GM13977 (cell line): ENCODE measurements at places on chromosomes 3 and 15.
A peak's percentile ranks its signal among the peaks of the same experiment; 100 is the strongest.

DNA sequence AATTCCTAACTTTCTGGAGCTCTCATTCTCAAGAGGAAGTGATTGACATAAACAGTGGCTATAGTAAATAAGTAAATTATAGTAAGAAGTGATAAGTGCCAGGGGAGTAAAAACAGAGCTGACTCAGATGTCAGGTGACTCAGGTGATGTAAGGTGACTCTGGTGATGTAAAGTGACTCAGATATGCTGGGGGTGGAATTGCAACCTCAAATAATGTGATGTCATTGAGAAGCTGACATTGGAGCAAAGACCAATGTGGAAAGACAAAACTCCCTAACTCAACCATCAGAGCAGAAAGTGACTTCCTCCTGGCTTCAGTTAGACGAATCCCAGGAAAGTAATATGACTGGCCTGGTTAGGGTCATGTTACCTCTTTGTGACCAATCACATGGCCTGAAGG is 144.2 kb upstream of the SNTN start:
- DNase-seq = no peak

DNA sequence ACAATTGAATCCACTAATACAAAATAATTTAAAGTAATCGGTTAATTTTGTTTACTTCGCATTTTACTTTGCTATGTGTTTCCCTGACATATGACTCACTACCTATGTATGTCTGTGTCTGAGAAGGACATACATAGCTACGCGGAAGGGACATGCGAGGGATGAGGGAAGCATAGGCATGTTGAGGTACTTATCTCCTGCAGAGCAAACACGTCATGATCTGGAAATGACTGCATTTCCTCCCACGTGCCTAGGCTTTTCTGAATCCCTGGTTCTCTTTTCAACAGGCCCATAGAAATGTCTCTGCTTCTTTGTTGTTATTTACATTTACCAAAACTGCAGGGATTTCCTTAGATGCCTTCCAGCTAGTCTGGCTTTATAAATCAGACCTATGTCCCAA is 27.5 kb downstream of the ALCAM start:
- no peak for DNase-seq

DNA sequence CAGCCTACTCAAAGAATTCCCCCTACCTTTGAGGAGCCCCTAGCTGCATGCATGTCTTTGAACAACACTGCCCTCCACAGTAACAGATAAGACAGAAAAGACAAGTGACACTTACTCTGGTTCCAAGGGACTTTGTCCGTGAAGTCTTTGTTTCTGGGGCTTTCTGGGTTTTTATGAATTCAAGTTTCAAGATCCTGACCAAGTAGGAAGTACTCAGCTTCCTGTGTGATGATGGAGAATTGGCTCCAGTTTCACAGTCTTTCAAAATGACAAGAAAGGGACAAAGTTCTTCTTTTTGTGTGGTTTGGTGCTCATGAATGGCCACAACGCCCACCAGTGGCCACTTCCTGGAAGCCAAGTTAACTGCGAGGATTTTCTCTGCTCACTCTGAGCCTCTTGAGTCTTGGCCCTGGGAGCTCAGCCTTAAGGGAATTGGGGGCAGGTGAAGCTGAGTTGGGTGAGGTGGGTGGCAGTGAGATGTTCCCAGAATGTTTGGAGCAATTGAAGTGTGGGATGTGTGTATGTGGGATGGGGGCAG is at the start of gene CCR1:
Gene CCR1 (minus strand): TSS at position 147 of the 538 bp plus-strand sequence. CDS start 4,000 bp downstream, outside the sequence.
- DNase-seq = peak; percentile 45

DNA sequence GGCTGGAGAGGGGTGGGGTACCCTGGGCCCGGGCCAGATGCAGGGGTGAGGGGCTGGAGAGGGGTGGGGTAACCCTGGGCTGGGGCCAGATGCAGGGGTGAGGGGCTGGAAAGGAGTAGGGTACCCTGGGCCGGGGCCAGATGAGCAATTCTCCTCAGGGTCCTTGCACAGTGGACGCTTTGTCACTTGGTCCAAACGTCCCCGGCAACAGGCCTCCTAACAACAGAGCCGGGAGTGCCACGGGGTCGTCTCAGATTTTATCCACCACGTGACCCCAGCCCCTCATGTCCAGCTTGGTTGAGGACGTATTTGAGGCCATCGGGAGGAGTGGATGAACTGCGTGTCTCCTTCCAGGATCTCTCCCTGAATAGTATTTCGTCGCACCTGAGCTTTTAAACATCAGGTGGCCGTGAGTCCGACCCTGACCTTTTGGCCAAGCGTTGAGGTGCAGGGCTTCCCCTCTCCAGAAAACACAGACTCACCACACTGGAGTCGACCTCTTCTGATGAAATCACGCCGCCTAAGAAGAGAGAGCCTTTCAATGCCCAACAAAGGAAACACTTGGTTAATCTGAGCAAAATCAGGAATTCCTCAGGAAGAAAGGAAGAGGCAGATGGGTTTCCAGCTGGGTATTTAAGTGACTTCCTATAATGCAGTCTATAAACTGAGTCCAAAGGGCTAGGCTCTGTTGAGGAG is 12.8 kb upstream of the LRRC15 start:
- no peak for DNase-seq

DNA sequence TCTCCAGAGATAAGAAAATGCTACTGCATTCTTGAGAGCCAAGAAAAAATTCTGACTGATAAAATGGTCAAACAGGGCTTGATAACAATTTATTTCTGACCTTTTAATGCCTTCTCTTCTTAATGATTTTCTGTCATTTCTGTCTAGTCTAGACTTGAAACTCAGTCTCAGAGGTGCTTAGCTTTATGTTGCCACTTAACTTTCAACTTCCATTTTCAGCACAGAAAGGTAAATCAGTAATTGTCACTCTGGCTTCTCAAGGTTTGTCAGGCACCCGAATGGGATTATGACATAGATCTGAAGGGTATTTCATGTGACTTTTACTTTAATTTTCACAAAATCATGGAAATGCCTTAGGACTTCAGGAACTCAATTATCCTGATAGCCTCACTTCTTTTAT is 155.4 kb upstream of the GBE1 start:
- no peak for DNase-seq

DNA sequence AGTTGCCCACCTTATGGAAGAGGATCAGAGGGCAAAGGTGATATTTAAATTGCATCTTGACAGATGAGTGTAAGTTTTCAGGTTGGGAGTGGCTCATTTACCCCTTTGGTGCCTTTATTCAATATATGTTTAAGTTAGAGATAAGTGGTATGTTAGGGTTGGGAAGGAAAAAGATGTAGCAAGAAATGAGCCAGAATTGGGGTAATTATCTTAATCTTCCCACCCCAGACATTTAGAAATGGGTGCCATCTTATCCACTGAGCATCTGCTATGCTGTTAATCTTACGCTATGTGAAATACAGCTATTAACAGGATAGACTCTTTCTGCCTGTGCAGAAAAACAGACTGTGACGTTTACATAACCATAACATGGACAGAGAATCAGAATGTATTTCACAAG is 6.3 kb downstream of the CMTM7 start:
- DNase-seq = no peak
